ENCODE measurements at places on chromosomes 3 and 15. TPM values are rescaled to one million over a fixed set of nuclear protein-coding genes. Genes with fewer than 3 reads are reported as not detected.

- no peak overlapping the region for H3K27ac ChIP-seq
- no peak for DNase-seq
- H3K36me3 ChIP-seq = no peaks in the 10 kb centered on the region
- H3K4me3 ChIP-seq = no peak overlapping the region
- no peaks in the 10 kb centered on the region for H3K27me3 ChIP-seq
These were observed 142.0 kb downstream of the NAALADL2 start for GRCh38 chr3:175001091-175001490.

Gene PLA2G4B
- 75.4 TPM for total RNA-seq

DNA sequence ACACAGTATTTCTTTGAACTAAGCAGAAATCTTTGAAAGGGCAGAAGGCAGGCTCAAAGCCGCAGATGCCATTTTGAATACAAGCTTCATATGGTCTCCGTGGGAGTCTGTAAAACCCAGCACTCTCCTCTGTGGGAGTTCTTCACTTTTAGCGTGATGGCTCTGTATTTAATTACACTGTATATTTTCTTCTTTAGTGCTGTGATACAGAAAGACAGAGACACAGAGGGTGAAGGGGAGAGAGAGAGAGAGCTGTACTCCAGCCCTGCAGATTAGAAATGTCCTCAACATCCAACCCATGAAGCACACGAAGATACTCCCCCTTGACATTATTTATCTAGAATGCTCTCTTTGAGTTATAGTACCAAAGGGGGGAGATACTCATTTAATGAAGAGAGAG, 752.6 kb upstream of the NR2F2 start:
- no peak overlapping the region for H3K27ac ChIP-seq
- no peak for DNase-seq
- H3K36me3 ChIP-seq = no peaks in the 10 kb centered on the region
- H3K4me1 ChIP-seq = no peaks in the 10 kb centered on the region

Gene SENP8
- 4.2 TPM for total RNA-seq

Gene NEK10
- not detected for total RNA-seq

GRCh38 chr3:179652447-179653095, at the start of gene USP13:
TSS of gene USP13 (plus strand) at chr3:179653040. CDS start at chr3:179653226, 186 bp downstream.
- H3K27ac ChIP-seq = peak within 1 kb of the TSS; percentile 92
- H3K36me3 ChIP-seq = no peaks in the 10 kb centered on the region
- H3K4me1 ChIP-seq = peaks cover 10% of the 10 kb centered on the region
- peak; percentile 69 for DNase-seq
- H3K27me3 ChIP-seq = no peaks in the 10 kb centered on the region

- DNase-seq = no peak
- H3K27ac ChIP-seq = no peak overlapping the region
- H3K36me3 ChIP-seq = no peaks in the 10 kb centered on the region
These were observed 193.8 kb downstream of the ABHD5 start for GRCh38 chr3:43884581-43884980.

Gene CEP152
- 7.1 TPM for total RNA-seq

DNA sequence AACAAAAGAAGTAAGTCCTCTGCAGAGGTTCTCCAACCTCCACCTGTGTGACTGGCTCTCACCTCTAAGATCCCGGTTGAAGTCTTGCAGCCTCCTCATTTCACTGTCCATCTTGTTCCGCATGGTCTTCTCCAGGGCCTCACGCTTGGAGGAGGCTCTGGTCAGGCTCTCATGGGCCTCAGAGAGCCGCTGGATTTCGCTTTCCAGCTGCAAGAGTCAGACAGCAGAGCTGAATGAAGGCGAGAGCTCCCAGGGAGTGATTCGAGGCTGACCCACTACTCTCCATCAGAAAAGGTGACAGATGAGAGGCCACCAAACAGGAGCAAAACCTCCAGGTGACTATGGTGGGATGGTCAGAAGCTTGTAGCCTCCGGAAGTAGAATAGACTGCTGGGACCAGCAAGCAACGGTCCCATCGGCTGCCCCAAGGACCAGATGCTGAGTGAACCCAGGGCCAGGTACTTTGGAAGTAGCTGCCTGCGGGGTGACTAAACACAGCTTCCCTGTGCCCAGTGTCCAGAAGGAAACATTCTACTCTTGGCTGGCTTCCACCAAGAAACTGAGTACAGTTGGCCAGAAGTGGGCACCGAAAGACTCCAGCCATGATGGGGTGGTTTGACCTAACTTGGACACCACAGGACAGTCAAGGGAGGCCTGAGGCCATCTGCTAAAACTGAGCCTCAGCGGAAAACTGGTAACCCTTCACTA, 7.9 kb downstream of the AMOTL2 start:
- peaks cover 100% of the 10 kb centered on the region for H3K4me1 ChIP-seq
- no peak overlapping the region for H3K4me3 ChIP-seq
- peak; percentile 59 for DNase-seq
- H3K27me3 ChIP-seq = no peaks in the 10 kb centered on the region
- peaks cover 82% of the 10 kb centered on the region for H3K36me3 ChIP-seq

GRCh38 chr3:117563063-117563462, 853.5 kb downstream of the TUSC7 start:
- H3K4me3 ChIP-seq = no peak overlapping the region
- no peaks in the 10 kb centered on the region for H3K27me3 ChIP-seq
- DNase-seq = no peak

GRCh38 chr3:160027541-160028195, 39.0 kb downstream of the IL12A start:
- no peaks in the 10 kb centered on the region for H3K27me3 ChIP-seq
- no peaks in the 10 kb centered on the region for H3K36me3 ChIP-seq
- DNase-seq = no peak
- H3K4me3 ChIP-seq = no peak overlapping the region
- no peak overlapping the region for H3K27ac ChIP-seq
- no peaks in the 10 kb centered on the region for H3K4me1 ChIP-seq

GRCh38 chr3:106288781-106289180, 420.0 kb upstream of the CBLB start:
- no peaks in the 10 kb centered on the region for H3K36me3 ChIP-seq
- H3K27ac ChIP-seq = no peak overlapping the region
- no peak overlapping the region for H3K4me3 ChIP-seq
- H3K4me1 ChIP-seq = no peaks in the 10 kb centered on the region

Gene CHP1
- 167 TPM for total RNA-seq

GRCh38 chr15:69760258-69760845, 307.7 kb downstream of the RPLP1 start:
- H3K27me3 ChIP-seq = no peaks in the 10 kb centered on the region
- H3K36me3 ChIP-seq = no peaks in the 10 kb centered on the region
- peaks cover 15% of the 10 kb centered on the region for H3K4me1 ChIP-seq
- no peak overlapping the region for H3K27ac ChIP-seq
- no peak for DNase-seq

Data from suprapubic skin (tissue), 4 donors.